ENCODE measurements at places on chromosomes 3 and 15.

DNA sequence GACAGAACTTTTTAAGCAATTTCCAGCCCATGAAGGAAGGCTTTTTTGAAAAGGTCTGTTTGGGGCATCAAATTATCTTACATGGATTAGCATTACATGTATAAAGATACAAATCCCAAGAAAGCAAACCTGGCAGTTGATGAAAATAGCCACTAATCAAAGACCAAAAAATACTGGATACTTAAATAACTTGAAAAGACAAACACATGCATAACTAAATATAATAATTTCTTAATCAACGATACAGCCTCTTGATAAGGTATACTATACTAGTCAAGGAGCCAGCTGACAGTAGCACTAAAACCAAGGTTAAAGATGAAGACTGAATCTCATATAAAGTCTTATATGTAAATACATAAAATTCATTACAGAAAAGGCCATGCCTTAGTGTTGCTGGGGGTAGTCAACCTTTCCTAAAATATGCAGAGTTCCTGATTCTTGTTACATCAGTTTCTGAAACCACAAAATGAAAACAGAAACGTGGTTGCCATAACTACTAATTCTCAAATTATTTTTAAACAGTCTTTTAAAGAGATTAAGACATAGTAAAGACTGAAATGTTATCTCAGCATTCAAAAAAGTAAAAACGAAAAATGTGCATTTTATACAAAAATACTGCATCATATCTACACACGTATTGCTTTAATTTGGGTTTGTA lies 2.0 kb downstream of the ANKRD28 start:
- no peak for DNase-seq

- no peak for DNase-seq
Measured at GRCh38 chr3:61573441-61573840, 12.1 kb downstream of the PTPRG start.

DNA sequence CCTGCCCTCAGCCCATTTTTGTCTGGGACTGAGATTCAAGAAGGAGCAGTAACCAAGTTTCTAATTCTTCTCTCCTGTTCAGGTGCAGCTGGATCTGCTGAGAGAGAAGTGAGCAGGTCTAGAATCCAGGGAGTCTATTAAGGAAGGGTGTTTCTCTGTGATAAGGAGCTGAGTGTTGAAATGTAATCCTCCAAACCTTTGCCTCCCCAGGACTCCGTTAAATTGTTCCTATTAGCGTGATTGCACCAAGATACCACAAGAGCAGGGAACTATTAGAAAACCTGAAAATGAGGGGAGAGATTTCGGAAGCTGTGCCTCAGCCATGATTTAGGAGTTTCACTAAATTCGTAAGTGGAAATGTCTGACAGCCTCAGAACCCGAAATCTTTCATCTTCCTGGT lies 192.6 kb downstream of the EBLN2 start:
- no peak for DNase-seq

GRCh38 chr3:112888381-112889085 lies 41.9 kb upstream of the CD200R1L start:
- no peak for DNase-seq

- DNase-seq, result no peak
Measured at GRCh38 chr3:146581951-146582467, 23.1 kb downstream of the PLSCR5 start.

GRCh38 chr3:12560505-12561190 lies 3.8 kb downstream of the MKRN2 start:
- DNase-seq, result no peak

- no peak for DNase-seq
Measured at GRCh38 chr3:179671747-179672242, 19.0 kb downstream of the USP13 start.

DNA sequence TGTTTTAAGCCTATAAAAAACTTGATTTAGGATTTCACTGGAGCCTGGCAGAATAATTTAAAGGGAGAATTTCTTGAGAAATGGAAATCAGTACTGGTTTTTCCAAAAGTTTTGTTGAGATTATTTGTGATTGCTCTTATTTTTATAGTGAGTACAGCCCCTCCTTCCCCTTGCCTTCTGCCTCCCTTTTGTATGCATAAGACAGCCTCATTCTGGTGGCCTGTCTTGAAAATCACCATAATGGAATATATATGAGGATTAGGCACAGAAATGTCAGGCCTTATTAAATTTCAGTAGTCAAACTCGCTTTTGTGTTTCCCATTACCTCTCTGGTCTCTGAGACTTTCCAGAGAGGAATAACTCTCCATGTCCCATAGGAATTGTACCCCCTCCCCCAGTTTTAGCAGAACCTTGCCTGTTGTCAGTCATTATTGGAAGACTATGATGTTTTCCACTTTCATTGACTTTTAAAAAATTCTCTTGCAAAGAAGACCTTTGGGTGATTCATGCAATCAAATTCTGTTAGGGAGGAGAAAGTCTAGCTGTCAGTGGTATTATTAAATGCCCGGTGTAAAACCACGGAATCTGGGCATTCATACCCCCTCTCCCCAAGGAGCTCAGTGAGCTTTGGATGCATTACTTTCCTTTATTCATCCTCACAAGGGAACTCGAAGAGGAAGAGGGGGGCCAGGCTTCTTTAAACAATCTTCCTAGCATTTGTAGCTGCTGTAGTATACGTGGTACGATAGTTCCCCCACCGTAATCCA lies 171.6 kb upstream of the TSC22D2 start:
- DNase-seq, result no peak

DNA sequence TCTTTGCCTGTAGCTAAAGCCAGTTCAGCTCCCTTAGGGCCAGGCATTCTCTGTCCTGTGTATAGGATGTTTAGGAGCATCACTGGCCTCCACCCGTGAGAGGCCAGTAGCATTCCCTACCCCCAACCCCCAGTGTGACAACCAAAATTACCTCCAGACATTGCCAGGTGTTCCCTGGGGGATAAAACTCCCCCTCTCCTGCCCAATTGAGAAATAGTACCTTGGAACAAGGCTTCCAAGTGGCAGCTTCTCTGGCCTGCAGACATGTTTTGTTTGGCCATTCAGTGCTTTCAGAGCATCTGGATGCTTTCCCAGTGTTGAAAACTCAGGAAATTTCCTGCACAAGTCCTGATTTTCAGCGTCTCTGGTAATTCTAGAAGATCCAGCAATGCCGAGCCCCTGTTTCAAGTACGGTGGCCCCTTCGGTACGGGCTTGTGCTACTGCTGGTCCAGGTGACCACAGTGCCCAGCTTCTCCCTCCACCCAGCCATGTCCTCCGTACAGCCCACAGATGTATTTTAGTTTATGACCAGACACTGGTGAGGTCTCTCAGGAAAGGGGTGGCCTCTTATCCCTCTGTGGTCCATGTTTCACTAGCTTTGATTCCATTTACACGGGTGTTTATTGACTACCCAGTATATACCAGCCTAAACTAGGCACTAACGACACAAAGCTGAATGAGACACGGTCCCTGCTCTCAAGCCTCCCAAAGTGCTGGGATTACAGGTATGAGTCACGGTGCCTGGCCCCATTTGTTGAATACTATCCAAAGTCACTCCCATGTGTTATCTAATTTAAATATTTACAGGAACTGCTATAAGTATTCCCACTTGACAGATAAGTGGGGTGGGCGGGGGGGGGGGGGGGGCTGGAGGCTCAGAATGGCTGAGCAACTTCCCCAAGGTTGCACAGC lies 125.4 kb upstream of the RAD18 start:
- DNase-seq, result no peak

DNA sequence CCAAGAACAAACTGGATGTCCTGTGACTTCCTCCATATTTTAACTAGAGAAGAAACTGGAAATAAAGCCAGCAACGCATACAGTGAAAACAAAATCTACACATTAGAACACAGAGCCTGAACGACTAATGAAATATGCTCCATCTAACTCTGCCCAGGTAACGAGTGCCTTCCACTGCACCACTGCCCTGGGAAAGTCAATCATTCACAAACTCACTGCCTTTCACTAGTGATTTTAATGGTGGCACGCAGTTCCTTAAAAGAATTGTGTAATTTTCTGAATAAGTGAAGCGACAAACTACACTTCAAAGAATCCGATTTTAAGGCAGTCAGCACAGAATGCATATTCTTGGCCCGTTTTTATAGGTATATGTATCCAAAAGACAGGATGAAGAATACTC lies 416.0 kb downstream of the SHQ1 start:
- DNase-seq, result no peak
